Activated CD8-positive, alpha-beta T cell treated with anti-CD3 and anti-CD28 coated beads, Interleukin-2, amount 10 ng/mL, durations not matched to agents 7 days and 5 days (primary cell): ENCODE measurements at places on chromosomes 2 and 18. TPM values are rescaled to one million over a fixed set of nuclear protein-coding genes. Genes with fewer than 3 reads are reported as not detected.

DNA sequence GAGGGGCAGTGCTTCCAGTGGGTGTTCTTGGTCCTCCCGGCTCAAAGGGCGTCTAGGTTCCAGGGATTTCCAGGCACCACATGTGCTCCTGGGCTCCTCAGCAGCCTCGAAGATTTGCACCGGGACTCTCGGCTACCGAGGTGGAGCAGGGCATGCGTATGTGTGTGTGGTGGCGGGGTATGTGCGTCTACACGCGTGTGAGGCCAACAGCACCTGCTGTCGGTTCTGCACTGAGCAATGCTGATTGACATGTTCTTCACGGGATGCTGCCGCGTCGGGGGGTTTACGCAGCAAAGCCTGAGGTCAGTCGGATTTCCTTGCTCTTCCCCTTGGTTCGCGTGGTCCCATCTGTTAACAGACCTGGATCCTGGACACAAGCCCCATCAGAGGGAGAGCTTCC, 119.8 kb downstream of the NDUFA10 start:
- peaks cover 2% of the 10 kb centered on the region for H3K4me1 ChIP-seq
- DNase-seq = peak; percentile 2
- peaks cover 2% of the 10 kb centered on the region for H3K27me3 ChIP-seq
- H3K27ac ChIP-seq = no peak overlapping the region
- H3K36me3 ChIP-seq = no peaks in the 10 kb centered on the region

GRCh38 chr2:19859565-19859964, 42.2 kb downstream of the TTC32 start:
- H3K4me3 ChIP-seq = no peak overlapping the region
- no peak overlapping the region for H3K27ac ChIP-seq
- DNase-seq = no peak
- peaks cover 4% of the 10 kb centered on the region for H3K4me1 ChIP-seq
- H3K36me3 ChIP-seq = no peaks in the 10 kb centered on the region

GRCh38 chr2:96025194-96025492, 9.6 kb downstream of the GPAT2 start:
- H3K27me3 ChIP-seq = no peaks in the 10 kb centered on the region
- H3K4me1 ChIP-seq = peaks cover 2% of the 10 kb centered on the region
- H3K4me3 ChIP-seq = no peak overlapping the region
- H3K36me3 ChIP-seq = no peaks in the 10 kb centered on the region

The SLC35F5 gene
- total RNA-seq = 17.1 TPM
